ENCODE measurements at places on chromosomes 12 and 14.

DNA sequence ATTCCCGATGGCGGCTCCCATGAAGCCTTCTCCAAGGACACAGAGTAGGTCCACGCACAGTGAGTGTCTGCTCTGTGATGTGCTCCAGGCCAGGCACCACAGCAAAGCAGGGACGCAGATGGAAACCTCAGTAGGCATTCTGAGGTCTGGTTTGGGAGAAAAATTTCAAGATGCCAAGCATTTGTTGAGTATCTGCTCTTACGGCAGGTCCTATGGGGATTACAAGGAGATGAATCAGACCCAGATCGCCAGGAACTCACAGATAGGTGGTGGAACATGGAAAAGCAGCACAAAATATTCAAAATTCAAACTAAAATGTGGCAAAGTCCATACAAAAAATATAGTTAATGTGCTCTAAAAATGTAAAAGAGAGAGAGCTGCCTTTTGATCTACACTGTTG is 684.9 kb upstream of the TMEM132C start:
- DNase-seq = no peak

GRCh38 chr14:90140298-90140955 is 78.6 kb downstream of the KCNK13 start:
- no peak for DNase-seq

DNA sequence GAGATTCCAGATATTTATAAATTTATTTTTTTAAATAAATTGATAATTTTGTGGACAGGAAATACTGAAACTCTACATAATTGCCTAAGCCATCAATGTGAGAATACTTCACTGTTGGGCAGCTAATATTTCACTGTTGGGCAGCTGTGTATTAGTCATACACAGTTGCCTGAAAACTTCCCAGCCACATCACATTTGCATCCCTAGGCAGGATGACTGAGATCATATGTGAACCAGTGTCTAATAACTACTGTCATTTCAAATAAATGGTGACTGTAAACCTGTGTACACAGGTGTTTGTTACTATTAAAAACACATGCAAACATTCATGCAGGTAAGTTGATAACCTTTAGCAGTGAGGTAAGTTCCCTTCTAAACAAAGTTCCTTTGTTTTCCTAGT is 43.9 kb downstream of the TMTC3 start:
- DNase-seq = peak; percentile 54

DNA sequence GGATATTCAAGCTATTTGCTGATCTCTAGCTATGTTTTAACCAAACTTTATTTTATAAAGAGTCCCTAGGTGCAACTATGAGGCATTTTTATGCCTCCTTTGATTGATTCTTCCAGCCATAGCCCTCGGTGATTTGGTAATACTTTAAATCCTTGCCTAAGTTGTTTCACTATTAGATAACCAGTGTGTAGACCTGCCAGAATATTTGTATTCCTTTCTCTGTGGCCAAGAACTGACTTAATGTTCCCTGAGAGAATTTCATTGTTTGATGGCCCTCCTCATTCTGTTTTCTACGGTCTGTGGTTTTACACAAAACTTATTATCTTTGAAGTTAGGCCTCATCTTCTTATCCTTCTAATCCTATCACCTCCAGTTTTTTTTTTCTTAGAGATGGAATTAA is 109.7 kb upstream of the MDGA2 start:
- DNase-seq = no peak

DNA sequence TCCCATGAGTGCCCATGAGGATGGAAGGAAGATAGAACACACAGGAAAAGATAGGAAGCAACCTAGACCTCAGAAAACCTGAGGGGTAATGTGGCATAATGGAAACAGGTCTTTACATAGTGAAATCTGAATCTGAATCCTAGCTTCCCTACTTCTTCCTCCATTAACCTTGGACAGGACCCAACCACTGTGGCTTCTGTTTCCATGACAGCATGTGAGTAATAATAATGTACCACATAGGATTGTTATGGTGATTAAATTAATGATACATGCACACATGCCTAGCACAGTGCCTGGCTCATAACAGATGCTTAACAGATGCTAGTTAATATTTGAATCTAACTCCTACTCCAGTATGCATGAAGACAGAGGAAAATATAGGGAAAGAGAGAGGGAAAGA is 11.2 kb downstream of the TTC9 start:
- no peak for DNase-seq

GRCh38 chr14:88005050-88005481 is at the start of gene GPR65:
GPR65 (plus strand) TSS chr14:88005135; CDS start chr14:88010848, 5,713 bp downstream.
- DNase-seq = no peak

DNA sequence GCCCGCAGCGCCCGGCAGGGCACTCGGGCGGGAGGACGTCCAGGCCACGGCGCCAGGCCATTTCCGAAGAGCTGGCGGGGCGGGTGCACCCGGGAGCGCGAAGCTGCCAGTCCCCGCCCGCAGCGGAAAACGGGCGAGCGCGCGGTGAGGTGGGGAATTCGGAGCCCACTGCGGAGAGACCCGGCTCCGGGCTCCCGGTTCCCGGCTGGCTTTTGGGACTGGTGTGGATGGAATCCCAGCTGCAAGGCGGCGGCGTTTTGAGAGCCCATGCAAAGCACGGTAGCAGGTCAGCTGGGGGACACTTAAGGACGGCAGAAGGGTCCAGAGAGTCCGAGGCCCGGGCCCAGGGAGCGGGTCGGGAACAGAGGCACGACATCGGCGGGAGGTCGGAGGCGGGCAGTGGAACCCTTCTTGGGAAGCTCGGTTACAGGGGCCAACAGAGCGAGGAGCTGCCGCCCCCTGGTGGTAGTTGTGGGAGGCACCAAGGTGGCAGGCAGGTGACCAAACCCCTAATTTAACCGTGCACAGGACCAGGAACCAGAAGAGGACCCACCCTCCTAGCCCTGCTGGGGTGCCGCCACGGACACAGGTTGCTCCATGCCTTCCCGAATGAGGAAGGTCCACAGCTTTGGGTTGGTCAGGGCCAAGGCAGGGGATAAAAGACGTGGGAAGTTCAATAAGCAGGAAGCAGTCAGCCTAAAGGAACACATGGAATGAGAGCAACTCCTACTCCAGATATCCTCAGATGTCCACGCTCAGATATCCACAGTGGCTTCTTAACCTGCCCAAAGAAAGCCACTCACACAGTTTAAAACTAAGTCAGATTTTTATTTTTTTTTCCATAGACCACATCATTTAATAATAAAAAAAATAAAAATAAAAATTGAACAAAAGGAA is 685 bp upstream of the CDH24 start:
- peak; percentile 89 for DNase-seq

- no peak for DNase-seq
These were observed 63.9 kb upstream of the TMEM260 start for GRCh38 chr14:56515739-56516138.

- no peak for DNase-seq
These were observed 891.6 kb downstream of the VRK1 start for GRCh38 chr14:97688631-97689336.

DNA sequence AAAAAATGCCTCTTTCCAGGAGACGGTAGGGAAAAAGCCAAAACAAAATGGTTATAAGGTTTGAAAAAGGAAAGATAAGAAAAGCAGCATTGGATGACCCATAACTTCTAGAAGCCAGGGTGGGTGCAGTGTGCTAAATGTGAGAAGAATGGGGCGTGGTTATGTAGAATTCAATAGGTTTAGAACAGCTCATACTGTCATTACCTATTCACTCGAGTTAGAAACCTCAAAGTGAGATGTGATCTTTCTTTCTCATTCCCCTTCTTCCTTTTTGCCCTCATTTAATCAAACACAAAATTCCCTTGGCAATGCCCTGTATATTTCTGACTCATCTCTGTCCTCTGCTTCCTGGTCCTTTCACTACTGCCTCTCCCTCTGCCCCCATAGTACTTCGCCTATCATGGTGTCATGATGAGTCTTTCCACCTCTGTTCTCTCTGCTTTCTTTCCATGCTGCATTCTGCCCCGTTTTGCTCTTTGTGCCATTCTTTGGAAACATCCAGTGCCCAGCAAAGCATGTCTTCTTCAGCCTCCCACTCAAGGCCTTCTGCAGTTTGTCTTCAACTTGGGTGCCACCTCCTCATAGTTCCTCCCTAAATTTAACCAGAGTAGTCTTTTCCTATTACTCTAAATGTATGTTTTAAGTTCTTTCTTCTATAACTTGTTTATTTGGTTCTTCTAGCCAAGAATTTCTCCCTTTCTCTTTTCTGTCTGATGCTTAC is 496.3 kb downstream of the NRXN3 start:
- DNase-seq = no peak

DNA sequence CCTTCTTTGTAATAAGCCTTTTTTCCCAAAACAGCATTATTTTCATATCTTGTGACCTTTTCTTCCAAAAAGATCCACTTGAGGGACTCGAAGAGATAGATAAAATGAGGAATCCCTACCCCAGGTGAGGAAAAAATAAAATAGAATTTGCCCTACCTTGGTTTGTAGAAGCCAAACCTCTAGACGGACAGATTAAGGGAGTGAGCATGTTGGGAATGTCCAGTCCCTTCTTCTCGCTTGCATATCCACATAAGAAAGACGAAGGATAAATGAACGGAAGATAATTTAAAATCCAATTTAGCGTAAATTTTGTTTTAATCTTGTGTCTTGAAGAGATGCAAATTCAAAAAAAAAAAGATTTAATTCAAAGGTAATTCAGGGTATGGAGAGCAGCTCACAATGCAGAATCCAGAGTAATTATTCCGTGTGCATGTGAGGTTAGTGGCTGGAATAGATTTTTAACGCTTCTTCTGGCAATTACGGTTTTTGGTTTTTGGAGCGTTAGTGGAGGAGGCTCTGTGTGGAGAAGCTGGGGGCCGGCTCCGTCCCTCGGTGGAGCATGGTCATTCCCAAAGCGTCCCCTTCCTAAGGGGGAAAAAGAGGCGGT is 1.5 kb downstream of the GRIN2B start:
- DNase-seq = no peak

GRCh38 chr14:51039252-51039651 is 55.7 kb downstream of the TRIM9 start:
- DNase-seq = no peak

- no peak for DNase-seq
These were observed 182.1 kb upstream of the OTX2 start for GRCh38 chr14:56992332-56992820.

DNA sequence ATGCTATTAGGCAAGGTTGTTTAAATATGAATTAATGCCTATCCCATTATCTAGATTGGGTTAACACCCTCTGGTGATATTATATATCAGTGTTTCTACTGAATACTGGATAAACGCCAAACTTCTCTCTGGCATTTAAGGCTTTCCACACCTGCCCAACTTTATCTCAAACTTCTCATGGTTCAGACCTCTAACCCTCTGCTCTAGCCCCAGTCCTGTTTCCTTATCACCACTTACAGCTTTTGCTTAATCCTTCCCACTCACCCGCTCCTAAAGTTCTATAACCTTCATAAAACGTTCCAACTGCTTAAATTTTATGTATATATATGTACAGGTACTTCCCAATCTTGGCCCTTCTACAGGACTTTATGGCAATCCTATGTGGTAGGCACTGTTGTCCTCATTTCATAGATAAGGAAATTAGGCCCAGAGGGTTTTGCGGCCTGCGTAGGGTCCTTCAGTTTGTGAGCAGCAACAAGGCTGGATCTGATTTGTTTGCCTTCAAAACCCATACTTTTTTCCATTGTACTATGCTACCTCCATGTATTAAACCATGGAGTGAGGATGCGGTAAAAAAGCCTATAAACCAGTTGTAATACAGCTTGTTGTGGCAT is 1.2 kb downstream of the LPCAT3 start:
- peak; percentile 5 for DNase-seq

DNA sequence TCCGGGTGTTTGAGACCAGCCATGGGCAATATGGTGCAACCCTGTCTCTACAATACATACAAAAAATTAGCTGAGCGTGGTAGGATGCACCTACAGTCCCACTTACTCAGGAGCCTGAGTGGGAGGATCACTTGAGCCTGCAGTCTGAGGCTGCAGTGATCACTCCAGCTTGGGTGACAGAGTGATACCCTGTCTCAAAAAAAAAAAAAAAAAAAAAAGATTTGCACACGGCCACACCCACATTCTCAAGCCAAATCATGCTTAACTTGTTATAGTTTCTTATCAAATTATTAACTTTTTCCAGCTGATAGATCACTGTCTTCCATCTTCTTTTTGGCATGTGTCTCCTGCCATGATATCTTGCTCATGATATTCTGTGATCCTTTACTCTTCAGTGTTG is 6.8 kb downstream of the DRAM1 start:
- DNase-seq = no peak

- no peak for DNase-seq
These were observed 1.6 kb downstream of the INSM2 start for GRCh38 chr14:35535483-35536112.

DNA sequence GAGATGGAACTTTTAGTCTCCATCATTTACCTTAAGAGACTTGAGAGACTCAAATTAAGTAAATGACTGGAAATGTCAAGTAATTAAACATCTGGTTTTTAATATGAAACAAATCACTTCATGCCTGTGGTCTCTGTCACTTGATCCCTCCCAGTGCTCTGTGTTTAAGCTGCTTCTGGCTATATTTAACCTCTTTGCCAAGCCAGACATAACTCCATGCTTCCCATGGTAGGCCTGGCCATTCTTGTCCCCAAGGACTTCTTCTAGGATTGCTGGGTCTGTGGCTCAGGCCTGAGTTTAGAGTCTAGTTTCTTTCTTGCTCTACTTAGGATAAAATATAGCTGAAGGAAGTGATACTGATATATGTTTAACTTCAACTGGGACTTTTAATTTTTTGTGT is 1013.6 kb downstream of the FLRT2 start:
- no peak for DNase-seq

- DNase-seq = peak; percentile 21
These were observed 51.0 kb upstream of the SRSF5 start for GRCh38 chr14:69715725-69716477.

DNA sequence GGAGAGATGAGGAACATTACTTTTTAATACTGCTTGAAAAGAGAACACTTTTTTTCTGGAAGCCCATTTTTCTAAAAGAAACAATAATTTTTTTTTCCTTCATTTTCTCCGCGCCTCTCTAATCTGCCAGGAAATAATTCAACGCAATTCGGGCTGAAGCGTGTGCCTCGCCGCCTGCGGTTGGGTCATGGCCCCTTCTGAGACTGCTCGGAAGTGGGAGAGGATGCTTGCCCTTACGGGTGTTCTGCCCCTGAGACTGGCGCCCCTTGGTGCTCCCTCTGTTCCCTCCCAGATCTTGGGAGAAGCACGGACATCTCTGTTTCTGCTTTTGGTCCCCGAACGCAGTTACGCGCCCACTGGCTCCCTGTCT is 332 bp upstream of the TBC1D30 start:
- DNase-seq = no peak

All from HT-29 (cell line).